CD8-positive, alpha-beta memory T cell (primary cell): ENCODE measurements at places on chromosomes 6 and 20. TPM values are rescaled to one million over a fixed set of nuclear protein-coding genes. Genes with fewer than 3 reads are reported as not detected.

IL17F gene
- 2.3 TPM for total RNA-seq

KCNQ5 gene
- 8.5 TPM for total RNA-seq

LIN28B gene
- total RNA-seq: not detected

PLN gene
- not detected for total RNA-seq

DAAM2 gene
- not detected for total RNA-seq

GRCh38 chr20:11814267-11814666 is 103.4 kb upstream of the BTBD3 start:
- DNase-seq: no peak

GRCh38 chr6:31870385-31870921 is 7.8 kb upstream of the NEU1 start:
- DNase-seq: no peak

GRCh38 chr20:57648878-57649616 is 28.8 kb upstream of the ZBP1 start:
- no peak for DNase-seq

- DNase-seq: no peak
Observed at GRCh38 chr20:16846006-16846405, 97.8 kb downstream of the OTOR start.

DNA sequence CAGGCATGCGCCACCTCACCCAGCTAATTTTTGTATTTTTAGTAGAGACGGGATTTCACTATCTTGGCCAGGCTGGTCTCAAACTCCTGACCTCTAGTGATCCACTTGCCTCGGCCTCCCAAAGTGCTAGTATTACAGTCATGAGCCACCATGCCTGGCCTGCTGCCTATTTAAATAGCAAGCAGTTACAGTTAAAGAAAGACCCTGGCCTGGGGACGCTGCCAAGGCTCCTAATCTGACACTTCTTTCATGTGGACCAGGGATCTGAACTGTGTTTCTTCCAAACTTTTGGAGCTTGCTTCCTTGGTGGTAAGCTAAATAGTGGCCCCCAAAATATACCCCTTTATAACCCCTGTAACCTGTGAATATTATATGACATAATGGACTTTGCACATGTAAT is 15.3 kb downstream of the PPARD start:
- no peak for DNase-seq

DNA sequence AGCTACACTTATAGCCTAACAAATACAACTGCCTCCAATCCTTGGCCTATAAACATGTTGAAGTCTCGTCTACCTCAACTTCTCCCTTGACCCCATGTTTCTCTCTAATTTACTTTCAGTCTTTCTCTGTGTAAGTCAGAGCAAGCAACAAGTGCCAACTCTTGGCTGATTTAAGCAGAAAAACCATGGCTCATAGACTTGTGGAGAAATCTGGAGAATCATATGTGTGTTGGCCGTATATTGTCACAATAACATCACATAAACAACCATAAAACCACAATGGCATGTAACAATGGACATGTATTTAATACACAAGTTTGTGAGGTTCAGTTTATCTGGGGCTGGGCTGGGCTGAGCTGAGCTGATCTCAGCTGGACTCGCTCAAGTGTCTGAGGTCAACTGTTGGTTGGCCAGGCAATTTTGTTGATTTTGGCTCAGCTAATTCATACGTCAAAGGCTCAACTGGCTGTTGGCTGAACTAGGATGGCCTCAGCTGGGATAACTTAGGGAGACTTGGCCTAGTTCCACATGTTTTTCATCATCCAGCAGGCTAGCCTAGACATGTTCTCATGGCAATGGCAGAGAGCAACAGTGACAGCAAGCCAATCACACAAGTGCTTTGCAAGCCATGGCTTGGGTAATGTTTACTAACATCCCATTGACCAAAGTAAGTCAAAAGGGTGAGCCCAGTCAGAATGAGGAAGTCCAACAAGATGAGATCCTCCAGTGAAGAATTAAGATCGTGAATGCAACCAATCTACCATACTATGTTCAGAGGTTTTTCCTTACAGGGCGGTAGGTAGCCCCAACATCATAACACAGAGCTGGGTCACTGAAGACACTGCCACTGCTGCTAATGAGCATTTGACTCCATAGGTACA is 12.9 kb upstream of the TBC1D22B start:
- no peak for DNase-seq

- DNase-seq: no peak
Observed at GRCh38 chr6:25645916-25646315, 6.1 kb upstream of the SCGN start.

GRCh38 chr6:13554929-13555333 is 19.5 kb upstream of the SIRT5 start:
- DNase-seq: no peak

DNA sequence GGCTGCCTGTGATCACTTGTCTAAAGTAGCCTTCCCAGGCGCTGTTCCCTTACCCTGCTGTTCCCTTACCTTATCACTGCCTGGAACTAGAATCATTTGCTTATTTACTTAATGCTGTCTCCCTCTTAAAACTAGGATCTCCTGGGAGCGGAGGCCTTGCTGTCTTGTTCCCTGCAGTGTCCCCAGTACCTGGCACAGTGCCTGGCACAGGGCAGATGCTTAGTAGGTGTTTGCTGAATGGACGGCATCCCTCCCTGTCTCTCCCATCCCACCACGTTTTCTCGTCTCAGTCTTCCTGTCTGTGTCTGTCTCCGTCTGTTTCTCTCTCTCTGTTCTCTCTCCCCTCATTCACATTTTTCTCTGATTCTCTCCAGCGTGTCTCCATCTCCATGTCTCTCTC is 99.9 kb upstream of the MYL9 start:
- no peak for DNase-seq

GRCh38 chr6:155472886-155473285 is 17.2 kb upstream of the NOX3 start:
- no peak for DNase-seq

DNA sequence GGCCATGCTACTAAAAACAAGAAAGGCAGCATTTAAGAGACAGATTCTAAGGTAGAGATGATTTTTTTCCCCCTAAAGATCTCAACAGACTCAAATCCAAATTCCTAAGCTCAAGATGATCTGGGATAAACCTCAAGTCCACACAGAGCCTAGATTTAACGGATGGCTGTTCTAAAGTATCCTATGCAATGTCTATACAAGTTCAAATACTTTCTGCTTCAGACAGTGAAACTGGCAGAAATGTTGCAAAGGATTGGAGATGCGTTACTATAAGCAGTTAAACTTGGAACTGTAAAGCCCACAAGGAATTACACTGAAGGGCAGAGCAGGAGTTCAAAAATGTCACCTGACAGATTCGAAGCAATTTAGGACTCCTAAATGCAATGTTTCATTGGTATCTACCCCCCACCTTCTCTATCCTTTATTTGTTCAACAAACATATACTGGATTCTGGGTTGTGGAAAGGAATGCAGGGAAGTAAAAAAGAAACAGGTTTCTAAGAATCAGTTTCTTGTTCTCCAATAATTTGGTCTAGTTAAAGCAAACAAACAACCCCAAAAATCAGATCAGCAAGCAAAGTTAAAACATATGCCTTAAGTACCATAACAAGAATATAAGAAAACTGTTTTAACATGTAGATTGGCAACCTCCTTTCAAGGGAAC is 1.6 kb downstream of the DNAAF9 start:
- no peak for DNase-seq

DNA sequence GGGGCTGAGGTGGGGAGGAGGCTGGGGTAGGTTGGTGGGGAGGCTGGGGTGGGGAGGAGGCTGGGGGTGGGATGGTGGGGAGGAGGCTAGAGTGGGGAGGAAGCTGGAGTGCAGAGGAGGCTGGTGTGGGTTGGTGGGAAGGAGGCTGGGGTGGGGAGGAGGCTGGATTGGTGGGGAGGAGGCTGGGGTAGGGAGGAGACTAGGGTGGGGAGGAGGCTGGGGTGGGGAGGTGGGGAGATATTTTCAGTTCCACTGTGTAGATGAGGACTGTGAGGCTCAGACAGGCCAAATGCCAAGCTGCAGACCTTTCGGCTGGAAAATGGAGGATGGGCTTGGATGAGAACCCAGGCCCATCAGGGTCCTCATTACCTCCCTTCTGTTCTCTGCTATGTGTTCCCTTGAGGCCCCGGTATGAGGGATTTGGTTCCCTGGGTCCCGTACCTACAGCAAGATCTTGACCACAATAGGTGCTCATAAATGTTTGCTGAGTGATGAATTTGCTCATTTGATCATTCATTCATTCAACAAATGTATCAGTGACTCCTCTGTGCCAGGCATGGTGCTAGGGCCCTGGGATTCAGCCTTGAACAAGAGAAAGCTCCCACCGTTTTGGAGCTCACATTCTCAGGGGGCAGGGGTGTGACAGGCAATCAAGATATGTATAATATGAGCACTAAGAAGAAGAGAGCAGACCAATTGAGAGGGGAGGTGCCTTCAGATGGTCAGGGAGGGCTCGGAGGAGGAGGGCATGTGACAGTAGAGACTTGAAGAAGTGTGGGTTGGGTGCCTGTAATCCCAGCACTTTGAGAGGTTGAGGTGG is 36.1 kb upstream of the NOL4L start:
- DNase-seq: no peak

DNA sequence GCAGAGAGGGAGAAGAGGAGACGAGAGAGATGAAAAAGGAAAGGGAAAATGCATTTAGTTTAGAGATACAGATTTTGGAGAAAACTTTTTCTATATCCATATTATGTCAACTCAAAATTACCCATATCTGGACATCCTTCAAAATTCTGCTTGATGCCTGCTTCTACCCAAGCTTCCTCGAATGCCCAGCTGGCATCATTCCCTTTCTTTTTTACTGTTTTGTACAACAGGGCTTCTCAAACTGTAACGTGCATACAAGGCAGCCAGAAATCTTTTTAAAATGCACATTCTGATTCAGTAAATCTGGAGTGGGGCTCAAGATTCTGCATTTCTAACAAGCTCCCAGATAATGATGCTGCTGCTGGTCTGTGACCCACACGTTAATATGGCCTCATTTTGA is 462.8 kb upstream of the CHD6 start:
- DNase-seq: no peak

DNA sequence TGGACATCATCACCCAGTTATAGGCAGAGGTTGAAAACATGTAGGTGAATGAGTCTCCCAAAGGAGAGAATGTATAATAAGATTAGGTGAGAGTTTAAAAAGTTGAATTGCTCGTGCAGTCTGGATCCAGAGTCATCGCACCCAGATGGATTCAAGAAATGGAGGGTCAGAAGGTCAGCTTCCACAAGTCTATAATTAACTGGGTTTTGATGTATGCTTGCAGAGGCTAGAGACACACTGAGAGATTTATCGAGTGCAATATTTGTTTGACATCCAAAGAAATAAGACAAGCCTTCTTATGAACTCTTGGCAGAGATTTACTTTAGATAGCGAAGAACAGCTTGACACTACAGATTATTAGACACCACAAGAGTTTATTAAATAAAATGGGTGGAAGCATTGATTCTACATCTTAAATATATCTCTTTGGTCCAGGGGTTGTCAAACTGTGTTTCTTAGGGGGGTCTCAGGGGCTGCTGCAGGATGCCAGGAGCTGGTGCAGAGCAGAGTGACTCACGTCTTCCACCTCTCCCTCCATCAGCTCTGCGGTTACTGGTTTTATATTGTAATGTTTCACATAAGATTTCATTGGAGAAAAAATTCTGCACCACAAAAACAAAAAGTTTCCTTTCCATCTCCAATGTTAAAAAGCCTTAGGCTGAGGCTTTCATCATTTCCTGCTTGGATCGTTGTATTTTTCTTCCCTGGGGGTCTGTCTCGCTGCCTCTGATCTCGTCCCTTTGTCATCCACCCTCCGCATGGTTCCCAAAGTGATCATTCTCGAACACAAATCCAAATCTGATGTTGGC is 176.2 kb upstream of the AHI1 start:
- DNase-seq: no peak
